8988T (cell line): ENCODE measurements at places on chromosomes 6 and 20.

GRCh38 chr6:45813943-45814342 is 201.7 kb downstream of the CLIC5 start:
- no peak for DNase-seq

GRCh38 chr6:12916006-12916405 is 199.4 kb downstream of the PHACTR1 start:
- DNase-seq, result no peak

GRCh38 chr20:50442512-50442911 is 67.7 kb upstream of the PTPN1 start:
- DNase-seq, result no peak

- DNase-seq, result no peak
These were observed 10.1 kb downstream of the PXMP4 start for GRCh38 chr20:33709905-33710541.

DNA sequence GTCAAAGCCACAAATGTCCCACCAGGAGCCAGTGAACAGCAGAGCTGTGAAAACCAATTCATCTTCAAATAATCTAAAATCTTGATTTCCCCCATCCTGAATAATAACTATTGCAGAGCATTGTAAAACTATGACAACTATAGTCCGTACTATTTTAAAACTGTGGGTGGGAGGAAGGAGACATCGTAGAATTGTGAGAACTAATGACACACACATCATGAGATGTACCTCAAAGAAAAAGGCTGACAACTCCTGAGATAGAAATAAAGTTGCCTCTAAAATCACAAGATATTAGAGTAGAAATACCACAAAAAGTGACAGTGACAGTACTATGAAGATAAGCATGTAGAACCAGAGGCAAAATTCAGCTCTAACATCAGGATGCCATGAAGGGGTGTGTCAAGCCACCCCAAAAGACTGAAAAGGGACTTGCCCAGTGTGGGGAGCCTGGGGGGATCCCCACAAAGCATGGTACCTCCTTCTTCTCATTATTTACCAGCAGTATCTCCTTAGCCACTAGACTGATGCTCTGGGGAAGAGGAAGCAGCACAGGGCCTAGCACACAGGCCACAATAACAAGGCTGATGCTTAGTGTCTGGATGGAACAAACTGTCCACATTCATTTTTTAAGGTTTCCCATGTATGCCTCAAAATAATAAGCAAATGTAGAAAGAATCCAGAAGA is 13.4 kb downstream of the NAPB start:
- DNase-seq, result no peak

DNA sequence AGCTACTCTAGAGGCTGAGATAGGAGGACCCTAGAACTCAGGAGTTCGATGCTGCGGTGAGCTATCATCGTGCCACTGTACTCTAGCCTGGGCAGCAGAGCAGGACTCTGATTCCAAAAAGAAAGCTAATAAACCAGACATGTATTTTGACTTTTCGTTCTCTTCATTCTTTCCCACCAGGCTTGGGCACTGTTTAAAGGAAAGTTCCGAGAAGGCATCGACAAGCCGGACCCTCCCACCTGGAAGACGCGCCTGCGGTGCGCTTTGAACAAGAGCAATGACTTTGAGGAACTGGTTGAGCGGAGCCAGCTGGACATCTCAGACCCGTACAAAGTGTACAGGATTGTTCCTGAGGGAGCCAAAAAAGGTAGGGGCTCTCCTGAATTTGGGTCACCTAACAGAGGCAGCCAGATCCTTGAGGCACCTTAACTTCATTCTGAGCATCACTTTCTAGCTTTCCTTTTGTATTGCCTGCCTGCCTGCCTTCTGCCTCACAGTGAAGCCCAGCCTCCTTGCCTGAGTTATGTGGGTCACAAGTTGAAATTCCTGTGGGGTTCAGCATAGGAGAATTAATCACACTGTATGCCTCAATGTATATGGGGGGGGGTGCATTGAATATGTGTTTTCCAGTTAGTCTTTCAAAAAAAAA is 3.2 kb downstream of the IRF4 start:
- DNase-seq, result no peak
